Activated CD8-positive, alpha-beta memory T cell treated with anti-CD3 and anti-CD28 coated beads for 4 hours (primary cell): ENCODE measurements at places on chromosomes 5 and 9.

DNA sequence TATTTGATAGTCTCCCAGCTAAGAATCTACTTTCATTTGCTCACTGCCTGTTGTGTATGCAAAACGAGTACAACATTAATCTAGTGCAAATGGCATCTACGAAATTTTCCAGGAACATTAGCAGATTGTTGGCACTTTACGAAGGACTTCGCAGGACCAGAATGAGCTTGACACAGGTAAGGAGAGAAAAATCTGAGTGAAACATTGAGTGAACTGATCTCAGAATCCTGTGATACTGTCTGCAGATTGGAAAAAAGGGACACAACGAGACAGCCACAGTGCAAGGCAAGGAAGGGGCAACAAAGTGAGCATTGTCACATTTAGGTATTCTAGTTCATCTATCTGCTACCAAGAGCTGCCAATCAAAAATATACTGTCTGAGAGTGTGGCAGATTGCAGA lies 350.5 kb downstream of the ZNF608 start:
- DNase-seq: no peak

- no peak for DNase-seq
These were observed 158.8 kb downstream of the C9orf152 start for GRCh38 chr9:110048976-110049698.

DNA sequence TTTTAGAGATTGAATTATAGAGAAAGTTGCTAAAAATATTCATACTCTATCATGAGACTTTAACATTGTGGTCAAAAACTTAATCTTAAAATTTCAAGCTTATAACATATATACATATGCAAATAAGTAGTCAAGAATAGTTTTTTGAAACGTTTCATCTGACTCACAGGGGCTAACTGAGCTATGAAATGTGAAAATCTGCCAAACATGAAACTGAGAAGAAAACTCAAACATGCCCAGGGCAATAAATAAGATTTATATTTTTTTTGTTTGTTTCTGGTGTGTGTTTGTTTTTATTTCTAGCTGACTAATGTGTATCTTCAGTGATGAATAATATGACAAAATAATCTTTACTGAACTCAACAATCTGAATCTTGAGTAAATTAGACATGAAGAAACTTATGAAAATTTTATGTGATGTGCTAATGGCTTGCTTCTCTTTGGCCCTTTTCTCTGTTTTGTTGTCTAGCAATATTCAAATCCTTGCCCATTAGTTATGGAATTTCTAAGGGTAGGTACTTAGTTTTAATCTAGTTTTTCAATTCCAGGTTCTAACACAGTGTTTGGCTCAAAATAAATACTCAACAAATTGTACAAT lies 99.9 kb downstream of the FAM174A start:
- no peak for DNase-seq

GRCh38 chr5:154356020-154356655 lies 89.7 kb upstream of the SAP30L start:
- DNase-seq: no peak

GRCh38 chr9:87478226-87478992 lies 19.3 kb upstream of the DAPK1 start:
- no peak for DNase-seq

GRCh38 chr9:137740312-137740711 lies 121.5 kb downstream of the EHMT1 start:
- DNase-seq: no peak

DNA sequence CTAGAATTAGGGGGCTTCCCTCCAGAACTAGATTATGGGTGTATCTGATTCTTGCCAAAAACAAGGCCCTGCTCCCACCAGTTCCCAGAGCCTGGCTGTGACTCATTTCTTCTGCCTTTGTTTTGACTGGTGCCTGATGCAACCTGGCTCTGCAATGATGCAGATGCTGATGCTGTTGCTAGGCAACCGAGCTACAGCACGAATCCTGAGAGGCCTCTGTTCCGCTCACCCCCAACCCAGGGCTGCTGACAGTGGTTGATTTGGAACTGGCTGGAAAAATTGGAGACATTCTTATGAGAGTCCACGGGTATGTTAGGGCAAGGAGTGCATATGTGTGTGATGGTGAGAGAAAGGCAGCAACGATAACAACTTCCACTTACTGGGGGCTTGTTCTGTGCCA lies 100.3 kb downstream of the NSG2 start:
- no peak for DNase-seq

- no peak for DNase-seq
These were observed 24.9 kb downstream of the C9orf50 start for GRCh38 chr9:129595903-129596540.

GRCh38 chr9:126975327-126976220 lies 61.0 kb downstream of the RALGPS1 start:
- DNase-seq: no peak

DNA sequence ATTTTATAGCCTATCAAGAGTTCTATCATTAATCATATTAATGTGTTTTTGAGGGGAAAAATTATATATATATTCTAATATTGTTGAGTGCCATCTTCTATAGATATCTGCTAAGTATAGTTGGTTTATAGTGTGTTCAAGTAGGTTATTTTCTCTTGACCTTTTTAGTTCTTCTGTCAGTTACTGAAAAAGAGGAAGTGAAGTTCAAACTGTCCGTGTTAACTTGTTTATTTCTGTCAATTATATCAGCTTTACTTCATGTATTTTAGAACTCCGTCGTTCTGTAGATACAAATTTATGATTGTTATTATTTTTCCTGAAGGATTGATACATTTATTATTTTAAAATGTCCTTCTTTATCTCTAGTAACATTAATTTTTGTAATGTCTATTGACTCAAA lies 1209.1 kb downstream of the CDH12 start:
- no peak for DNase-seq

- no peak for DNase-seq
These were observed 69.2 kb downstream of the SH3PXD2B start for GRCh38 chr5:172385010-172385563.

DNA sequence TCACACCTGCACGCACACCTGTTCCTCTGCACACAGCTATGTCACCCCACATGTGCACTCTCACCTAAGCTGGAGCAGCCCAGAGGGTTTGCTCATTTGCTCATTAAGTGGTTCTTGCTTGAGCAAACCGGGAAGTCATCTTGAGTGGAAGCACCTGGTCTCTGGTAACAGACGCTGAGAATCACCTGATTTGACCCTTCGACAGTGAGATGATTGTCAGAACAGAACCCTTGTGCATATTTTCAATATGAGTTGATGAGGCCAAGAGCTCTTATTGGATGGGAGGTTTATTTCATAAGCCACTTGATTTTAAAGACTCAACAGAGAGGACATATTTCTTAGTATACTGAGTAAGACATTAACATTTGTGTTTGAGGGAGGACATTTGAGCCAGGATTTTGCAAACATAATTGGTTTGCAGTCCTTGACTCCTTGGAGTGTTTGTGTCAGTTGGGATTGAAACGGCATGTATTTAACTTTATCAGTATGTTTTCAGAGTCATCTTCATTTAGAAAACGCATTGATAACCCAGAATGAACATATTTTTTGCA lies 22.1 kb upstream of the LPCAT1 start:
- no peak for DNase-seq

DNA sequence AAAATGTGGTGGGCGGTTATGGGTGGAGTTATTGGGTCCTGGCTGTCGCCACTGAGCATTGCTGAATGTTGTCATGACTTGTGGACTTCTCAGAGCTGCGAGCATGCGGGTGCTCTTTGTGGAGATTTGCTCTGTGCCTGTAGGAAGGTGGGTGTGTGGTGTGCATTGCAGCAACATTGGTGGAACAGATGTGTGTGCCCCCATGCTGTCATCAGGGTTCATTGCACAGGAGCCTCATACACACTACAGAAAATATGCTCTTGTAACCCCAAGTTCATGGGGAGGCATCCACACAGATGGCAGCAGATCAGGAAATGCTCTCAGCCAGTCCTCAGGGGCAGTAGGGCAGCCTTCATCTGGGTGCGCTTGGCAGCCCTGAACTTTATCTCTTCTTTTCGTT lies 55.9 kb upstream of the PHF2 start:
- no peak for DNase-seq

DNA sequence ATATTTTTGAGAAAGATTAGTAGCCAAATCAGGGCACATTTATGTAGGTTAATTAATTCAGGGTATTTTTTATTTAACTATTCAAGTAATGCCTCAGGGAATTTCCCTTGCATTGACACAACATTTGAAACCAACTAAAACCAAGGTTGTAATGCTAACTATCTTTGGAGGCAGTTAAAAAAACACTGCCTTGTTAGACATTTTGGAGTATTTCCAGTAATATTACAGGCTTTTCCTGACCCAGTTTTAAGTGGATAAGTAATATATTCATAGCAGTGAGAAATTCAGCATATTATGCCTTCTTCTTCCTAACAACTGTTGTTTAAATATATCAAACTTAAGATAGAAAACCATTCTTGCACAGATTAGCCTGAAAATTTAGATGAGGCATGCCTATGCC lies 175.1 kb downstream of the TMC1 start:
- no peak for DNase-seq

GRCh38 chr5:34655354-34655991 lies 655 bp upstream of the RAI14 start:
- no peak for DNase-seq

DNA sequence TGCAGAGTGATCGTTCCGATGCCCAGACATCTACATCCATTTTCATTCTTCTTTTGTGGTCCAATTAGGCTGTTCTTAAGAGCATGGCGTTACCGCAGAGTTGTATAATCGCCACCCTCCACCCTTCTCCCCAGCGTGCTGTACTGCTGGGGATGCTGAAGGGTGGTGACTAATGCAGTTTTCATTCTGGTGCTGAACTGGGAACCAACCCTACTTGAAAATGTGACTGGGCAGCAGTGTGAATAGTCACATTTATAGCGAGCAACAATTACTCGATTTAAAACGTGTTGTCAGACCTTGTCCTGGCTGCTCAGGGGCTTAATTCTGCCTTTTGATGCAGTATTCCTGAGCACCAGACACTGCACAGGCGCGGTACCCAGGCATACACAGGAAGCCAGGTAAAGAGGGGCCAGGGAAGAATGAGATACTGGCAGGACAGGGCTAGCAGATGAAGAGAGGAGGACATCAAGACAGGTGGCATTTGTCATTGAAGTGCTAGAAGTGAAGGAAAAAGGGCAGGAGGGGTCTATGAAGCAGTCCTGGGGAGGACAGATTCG lies 719 bp upstream of the ISCA1 start:
- DNase-seq: no peak

- DNase-seq: no peak
These were observed 117.6 kb downstream of the PCSK1 start for GRCh38 chr5:96315431-96315830.
